ENCODE measurements at places on chromosomes 2 and 18.

- no peak for DNase-seq
Observed at GRCh38 chr18:47265197-47265596, 13.7 kb upstream of the SKOR2 start.

GRCh38 chr2:16561676-16562075, 104.0 kb downstream of the CYRIA start:
- no peak for DNase-seq

- DNase-seq, result no peak
Observed at GRCh38 chr2:22485486-22485885, 899.5 kb upstream of the KLHL29 start.

GRCh38 chr2:99088017-99088416, 53.5 kb upstream of the C2orf15 start:
- DNase-seq, result no peak

DNA sequence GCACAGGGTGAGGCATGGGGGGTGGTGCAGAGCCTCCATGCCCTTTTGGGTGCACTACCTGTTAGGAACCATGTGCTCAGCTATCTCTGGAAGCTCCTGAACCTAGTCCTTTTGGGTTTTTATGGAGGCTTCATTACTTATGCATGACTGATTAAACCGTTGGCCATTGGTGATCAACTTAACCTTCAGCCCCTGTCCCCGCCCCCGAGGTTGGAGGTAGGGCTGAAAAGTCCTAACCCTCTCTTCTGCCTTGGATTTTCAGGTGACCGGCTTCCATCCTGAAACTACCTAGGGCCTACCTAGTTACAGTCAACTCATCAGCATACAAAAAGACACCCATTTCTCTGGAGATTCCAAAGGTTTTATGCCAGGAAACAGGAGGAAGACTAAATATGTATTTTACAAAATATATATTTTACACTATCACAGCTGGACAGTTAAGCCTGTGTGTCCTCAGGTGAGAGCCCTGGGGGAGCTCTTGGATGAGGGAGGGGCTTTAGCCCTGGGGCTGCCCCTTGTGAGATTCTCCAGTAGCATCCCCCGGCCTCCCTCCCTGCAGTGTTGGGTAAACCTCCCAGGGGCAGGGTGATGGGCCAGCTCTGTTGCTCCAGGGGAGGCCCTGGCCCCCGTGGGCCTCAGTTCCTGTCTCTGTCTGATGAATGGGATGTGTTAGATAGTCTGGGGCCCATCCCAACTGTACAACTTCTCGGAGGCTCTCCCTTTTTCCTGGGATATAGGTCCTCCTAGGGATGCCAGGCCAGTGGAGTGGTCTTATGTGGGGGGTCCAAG, 24.1 kb downstream of the GLI2 start:
- DNase-seq, result no peak

DNA sequence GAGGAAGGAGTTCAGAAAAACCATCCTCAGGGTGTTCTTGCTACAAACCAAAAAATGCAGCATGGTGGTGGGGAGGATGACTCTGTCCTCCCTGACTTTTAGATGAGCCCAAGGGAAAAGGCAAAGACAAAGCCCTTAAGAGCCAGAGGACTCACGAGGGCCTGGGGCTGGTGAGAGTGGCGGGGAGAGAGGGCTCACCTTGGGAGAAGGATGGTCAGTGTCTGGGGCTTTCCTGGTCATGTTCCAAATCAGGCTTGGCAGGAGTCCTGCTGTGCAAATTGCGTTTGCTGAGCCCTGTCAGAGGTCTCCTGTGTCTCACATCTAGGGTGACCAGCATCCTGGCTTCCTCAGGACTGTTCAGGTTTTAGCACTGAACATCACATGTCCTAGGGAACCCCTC, 4.7 kb downstream of the UGT1A1 start:
- no peak for DNase-seq

DNA sequence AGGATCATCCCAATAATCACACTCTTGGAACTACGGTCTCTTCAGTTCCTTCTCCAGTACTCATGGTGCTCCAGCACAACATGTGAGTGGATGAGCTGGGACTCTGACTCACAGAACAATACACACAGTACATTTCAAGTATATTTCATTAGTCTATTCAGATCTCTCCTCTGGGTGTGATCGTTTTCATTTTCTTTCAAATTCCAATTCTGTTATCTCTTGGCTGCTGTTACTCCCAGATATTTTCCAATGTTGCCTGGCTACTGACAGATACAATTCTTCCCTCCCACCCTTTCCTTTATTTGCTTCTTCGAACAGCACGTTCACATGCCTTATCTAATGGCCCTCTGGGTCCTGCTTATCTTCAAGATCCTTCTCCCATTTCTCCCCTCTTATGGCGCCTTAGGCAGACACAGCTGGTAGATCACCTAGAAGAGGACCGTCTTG, 216.0 kb downstream of the ACKR3 start:
- DNase-seq, result no peak

GRCh38 chr2:5734859-5735520, 42.8 kb downstream of the SOX11 start:
- DNase-seq, result no peak

DNA sequence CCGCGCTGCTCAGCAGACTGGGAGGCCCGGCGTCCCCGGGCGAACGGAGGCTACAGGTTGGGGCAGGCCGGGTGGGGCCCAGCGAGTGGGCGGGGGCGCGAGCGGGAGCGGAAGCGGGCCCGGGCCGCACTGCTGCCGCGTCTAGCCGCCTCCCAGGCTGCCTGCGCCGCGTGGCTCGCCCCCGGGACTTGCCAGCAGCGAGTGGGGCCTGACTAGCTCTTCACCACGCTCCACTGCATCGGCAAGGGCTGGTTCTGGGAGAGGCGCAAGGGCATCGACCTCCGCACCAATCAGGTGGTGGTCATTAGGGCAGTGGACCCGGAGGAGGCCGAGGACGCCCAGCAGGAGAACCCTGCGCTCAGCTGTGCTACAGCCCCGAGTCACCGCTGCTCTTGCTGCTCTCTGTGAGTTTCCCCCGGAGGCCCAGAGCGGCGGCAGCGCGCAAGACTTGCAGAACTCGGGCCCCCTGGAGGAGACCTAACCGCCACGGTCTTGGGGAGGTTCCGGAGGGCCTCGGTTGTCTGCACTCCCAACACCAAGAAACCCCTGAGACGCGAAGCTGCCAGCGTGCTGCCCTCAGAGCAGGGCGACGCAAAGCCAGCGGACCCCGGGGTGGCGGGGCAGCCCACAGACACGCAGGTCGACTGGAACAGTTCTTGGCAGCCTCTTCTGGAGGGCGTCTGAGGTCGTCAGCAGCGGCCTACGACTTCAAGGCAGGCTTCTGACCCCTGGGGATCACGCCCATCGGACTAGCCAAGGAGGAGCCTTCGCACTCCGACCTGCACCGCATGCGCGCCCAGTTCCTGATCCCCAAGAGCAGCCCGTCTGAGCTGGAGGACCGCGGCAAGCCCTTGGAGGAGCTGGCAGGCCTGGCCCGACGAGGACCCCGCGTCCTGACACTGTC, 27.2 kb upstream of the PTPN2 start:
- no peak for DNase-seq

GRCh38 chr18:74241426-74241825, 50.3 kb downstream of the CYB5A start:
- no peak for DNase-seq

GRCh38 chr18:79905389-79905911, 46.0 kb downstream of the SLC66A2 start:
- no peak for DNase-seq

GRCh38 chr2:28359222-28360057, 33.2 kb upstream of the FOSL2 start:
- DNase-seq, result no peak

GRCh38 chr18:46891742-46892214, 25.5 kb downstream of the PIAS2 start:
- DNase-seq, result no peak

DNA sequence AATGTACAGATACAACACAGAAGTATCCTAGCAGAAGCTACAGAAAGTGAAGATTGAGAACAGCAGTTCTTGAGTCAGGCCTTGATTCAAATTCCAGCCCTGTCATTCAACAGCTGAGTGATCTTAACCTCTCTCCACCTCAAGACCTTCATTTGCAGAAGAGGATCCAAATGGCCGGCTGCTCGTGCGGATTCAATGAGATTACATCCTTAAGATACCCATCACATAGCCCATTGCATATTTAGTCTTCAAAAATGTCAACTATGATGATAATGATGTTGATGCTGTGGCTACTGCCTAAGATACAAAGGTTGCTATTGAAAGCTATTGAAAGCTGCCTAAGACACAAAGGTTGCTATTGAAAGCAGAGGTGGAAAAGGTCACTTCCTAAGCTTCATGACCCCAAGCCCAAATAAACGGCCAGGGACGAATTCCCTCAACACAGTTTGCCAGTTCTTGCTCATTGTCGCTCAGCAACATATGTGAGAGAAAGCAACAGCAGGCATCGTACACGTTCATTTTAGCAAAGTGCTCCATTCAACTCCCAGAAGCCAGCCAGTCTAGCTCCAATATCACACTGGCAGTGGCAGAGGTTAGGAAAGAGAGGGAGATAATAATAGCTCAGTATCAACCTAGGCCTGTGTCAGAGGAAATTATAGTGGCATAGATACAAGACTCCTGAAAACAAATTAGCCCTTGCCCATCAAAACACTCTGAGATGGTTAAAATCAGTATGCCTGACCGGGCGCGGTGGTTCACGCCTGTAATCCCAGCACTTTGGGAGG, 36.1 kb downstream of the MRPL35 start:
- DNase-seq, result no peak

DNA sequence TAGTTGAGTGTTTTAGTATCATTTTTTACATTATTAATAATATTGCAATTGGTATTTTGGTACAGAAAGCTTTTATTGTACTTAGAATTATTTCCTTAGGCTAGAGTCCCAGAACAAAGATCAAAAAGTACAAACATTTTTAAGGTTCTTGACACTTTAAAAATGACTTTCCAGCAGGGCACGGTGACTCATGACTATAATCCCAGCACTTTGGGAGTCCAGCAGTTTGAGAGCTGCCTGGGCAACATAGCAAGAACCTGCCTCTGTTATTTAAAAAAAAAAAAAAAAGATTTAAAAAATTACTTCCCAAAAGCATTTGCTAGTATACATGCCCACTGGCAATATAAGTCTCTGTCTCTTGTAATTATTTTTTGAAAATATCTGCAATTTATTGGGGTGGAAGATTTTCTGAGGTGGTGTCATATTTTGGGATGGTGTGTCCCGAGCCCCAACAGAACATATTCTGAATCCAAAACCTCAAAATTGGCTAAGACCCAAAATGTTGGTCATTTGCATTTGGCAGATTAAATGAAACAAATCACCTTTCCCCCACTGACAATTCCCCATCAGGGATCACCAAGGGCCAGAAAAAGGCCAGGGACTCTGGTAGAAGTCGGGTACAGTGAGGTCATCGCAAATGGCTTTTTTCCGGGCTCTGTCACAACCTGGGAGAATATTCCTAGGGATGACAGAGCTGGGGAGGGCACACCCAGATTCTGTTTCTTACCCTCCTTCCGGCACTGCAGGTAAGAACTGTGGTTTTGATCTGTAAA, 42.1 kb downstream of the NIFK start:
- no peak for DNase-seq

- no peak for DNase-seq
Observed at GRCh38 chr2:170396799-170397459, 219.0 kb downstream of the MYO3B start.

- DNase-seq, result no peak
Observed at GRCh38 chr18:59988098-59988706, 88.4 kb downstream of the PMAIP1 start.

GRCh38 chr2:199335502-199335901, 122.2 kb downstream of the SATB2 start:
- DNase-seq, result no peak

GRCh38 chr2:64460330-64460729, 6.4 kb downstream of the LGALSL start:
- DNase-seq, result no peak

DNA sequence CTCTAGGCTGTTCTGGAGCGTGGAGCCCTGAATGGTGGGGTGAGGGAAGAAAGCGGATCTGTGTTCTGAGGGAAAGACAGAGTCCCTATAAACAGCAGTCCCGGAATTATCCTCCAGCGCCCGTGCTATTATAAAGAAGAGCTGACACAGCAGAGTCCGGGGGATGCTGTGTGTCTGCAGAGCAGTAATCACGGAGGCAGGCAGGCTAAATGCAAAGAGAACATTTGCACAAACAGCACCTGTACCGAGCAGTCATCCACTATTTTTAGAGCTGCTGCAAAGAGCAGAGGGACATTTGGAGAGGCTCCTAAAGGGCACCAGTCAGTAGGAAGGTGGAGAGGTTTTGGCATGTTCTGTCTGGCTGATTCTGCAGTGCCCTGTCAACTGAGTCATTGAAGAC, 293.8 kb upstream of the SLC14A2 start:
- no peak for DNase-seq

GRCh38 chr2:123563515-123563914, 461.6 kb upstream of the CNTNAP5 start:
- no peak for DNase-seq
